Glutamatergic neuron (in vitro differentiated cells): ENCODE measurements at places on chromosomes 1 and 21. TPM values are rescaled to one million over a fixed set of nuclear protein-coding genes. Genes with fewer than 3 reads are reported as not detected.

GPA33 gene
- total RNA-seq, result not detected

LCE3E gene
- total RNA-seq, result not detected

FHAD1 gene
- not detected for total RNA-seq

PTGFR gene
- not detected for total RNA-seq

SPATA21 gene
- not detected for total RNA-seq

AMY1A gene
- not detected for total RNA-seq

USP21 gene
- total RNA-seq, result 21.5 TPM

IGSF5 gene
- total RNA-seq, result not detected

STIL gene
- 5.4 TPM for total RNA-seq

CD247 gene
- not detected for total RNA-seq

NUP210L gene
- 0.10 TPM for total RNA-seq

MYOG gene
- total RNA-seq, result not detected
